GOT3 (cell line): ENCODE measurements at places on chromosomes 2 and 18.

GRCh38 chr2:126600742-126601141 is 55.2 kb upstream of the GYPC start:
- DNase-seq, result no peak

GRCh38 chr2:207091176-207091575 is 74.6 kb downstream of the KLF7 start:
- DNase-seq, result no peak

- no peak for DNase-seq
These were observed 220.6 kb downstream of the SLC4A10 start for GRCh38 chr2:161844822-161845221.

GRCh38 chr2:134379722-134380121 is 125.8 kb downstream of the MGAT5 start:
- DNase-seq, result no peak

DNA sequence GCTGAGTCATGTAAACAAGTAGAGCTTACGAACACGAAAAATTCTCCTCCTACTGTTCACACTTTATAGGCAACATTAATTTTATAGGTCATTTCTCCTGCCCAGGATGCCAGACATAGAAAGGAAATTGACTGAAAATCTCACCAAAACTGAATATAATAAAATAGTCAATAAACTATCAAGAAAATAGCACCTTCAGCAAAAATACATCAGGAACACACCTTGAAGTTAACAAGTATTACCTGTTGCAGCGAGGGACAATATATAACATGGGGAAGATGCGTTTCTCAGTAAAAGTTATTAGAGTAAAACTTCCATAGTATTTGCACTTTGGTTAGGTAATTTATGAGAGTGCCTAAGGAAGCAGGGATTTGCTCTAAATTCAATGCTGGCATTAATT is 344.6 kb downstream of the KCNJ3 start:
- DNase-seq, result no peak

- DNase-seq, result no peak
These were observed 14.5 kb upstream of the DRC1 start for GRCh38 chr2:26387189-26387588.

- DNase-seq, result no peak
These were observed 141.2 kb downstream of the CABLES1 start for GRCh38 chr18:23276451-23276850.

DNA sequence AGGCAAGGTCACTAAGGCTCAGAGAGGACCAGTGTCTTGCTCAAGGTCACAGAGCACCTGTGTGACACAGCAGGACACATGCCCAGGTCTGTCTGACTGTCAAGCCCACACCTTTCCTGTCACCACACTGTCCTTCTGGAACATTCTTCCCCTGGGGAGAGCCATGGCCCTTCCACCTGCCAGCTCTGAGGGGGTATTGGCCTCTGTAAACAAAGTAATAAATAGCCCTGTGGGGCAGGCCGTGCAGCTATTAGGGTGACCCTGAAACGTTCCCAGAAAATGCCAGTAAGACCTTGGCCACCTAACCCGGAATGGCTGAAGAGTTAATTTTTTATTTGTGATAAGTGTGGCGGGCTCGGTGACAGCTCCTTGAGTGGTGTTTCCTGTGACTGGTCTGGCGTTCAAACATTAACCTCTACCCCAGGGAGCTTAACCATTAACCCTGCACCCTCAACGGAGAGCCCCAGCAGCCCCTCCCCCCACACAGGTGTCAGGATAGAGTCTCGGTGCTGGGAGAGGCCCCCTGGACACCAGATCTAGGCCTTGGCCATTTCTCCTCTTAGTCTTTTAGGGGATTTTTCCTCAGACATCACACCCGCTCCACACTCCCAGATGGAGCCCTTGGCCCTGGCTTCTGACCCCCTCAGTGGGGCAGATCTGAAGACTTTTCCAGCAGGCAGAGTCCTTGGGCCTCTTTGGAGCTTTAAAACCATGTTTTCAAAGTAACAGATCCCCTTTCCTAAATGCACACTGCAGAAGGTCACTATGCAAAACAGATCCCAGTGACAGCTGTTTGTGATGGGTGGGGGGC is 36.6 kb downstream of the SCTR start:
- no peak for DNase-seq

DNA sequence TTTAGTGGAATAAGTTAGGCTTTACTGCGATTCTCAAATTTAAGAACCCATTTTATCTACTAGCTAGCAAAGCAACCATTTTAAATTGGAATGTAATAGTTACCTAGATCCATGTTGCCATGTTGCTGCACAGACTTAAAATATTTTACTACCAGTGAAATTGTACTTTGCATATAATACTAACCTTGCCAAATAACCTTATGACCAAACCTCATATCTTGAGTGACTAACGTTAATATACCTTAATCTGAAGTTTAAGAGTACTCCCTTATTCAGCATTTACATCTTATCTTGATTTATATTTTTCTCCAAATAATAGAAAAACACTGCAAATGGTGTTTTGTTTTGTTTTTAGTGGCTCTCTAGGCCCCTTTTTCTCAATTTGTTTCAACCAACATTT is 50.3 kb upstream of the NAB1 start:
- DNase-seq, result no peak

DNA sequence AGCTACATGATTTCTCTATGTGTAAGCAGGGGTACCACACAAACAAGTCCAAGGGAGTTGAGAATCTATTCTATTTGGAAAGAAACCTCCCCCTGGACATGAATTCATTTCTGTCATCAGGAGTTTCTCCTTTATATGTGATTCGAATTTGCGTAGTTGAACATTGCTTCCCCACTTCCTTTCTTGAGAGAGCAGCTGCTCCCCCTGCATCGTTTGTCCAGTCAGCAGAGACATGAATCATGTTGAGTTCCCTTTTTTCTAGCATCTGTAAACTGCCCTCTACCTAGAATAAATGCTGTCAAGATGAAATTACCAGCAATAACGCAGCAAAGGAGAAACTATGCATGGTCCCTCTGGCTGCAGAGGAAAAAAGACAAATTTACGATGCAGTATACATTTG is 73.8 kb downstream of the KIF5C start:
- DNase-seq, result no peak

GRCh38 chr2:137117385-137117784 is 352.0 kb downstream of the THSD7B start:
- DNase-seq, result no peak

- DNase-seq, result no peak
These were observed 39.6 kb downstream of the DOCK10 start for GRCh38 chr2:225002656-225003045.

GRCh38 chr2:27408601-27409320 is 630 bp downstream of the PPM1G start:
- no peak for DNase-seq

GRCh38 chr18:3083766-3084165 is 70.8 kb upstream of the LPIN2 start:
- DNase-seq, result no peak

DNA sequence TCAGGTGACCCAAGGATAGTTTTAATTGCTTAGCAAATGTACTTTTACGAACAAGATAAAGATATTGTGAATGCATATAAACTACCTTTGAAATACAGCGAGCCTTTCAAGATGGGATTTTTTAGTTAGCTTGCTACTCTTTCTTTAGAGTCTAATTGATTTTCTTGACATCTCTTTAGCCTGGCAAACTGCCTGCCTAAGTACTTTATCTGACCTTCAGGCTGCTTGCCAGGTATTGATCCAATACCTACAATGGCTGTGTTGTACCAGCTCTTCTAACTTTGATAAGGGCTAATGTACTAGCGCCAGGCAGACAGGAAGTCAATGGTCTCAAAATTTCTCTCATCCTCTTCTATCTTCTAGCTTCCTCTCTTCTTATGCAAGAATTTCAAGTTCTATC is 414.4 kb upstream of the ACVR2A start:
- no peak for DNase-seq

- DNase-seq, result no peak
These were observed 160.5 kb downstream of the SETBP1 start for GRCh38 chr18:44841221-44841620.

DNA sequence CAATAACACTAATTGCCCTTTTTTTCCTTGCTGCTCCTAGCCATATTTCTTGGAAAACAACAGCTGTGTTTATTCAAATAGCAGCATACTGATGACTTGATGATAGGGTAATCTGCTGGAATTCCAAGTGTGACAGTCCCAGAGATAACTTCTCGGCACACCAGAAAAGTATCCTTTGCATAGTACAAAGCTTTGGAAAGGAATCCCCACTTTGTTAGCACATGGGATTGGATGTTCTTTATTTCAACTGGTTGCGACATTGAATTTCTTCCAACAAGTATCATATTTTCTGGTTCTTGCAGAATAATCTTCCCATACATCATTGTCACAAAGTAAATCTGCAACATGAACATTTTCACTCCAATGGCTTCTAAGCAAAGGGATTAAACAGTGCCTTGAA is 445.8 kb upstream of the ACVR2A start:
- no peak for DNase-seq

- DNase-seq, result no peak
These were observed 128.4 kb upstream of the CREB1 start for GRCh38 chr2:207401338-207401737.

DNA sequence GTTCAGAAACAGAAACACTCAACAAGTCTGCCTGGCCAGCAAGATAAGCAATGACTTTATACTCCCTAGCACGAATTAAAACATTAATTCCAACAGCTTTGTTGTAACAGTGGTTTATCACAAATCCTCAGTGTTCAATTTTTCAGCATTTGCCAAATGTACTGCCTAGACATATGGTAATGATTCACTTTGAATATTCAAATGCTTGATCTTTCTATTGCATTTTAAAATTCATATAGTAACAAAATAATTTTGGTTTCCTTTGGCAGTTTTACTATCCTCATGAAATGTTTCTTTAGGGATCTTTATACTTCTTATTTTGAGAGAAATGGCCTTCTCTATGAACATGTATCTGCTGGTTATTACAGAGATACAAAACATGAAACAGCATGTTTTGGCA is 851.8 kb upstream of the NXPH2 start:
- DNase-seq, result no peak

DNA sequence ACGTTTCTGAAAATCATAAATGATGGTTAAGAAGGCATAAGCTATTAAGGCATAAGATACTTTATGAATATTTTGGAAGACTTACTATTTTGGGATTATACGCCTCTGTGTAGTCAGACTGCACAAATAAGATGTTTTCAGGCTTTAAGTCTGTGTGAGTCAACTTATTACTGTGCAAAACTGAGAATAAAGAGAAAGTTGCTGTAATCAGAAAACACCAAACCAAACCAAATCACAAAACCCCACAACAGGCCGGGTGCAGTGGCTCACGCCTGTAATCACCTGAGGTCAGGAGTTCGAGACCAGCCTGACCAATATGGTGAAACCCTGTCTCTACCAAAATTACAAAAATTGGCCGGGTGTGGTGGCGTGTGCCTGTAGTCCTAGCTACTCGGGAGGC is 7.7 kb downstream of the CLK1 start:
- DNase-seq, result no peak

GRCh38 chr2:74482801-74483674 is at the start of the genes CCDC142 and TTC31:
Gene CCDC142, minus strand, starts transcription at chr2:74482998. Its CDS starts 161 bp downstream, at chr2:74482837.
Gene TTC31, plus strand, starts transcription at chr2:74483081. Its CDS starts 15 bp downstream, at chr2:74483096.
- peak; percentile 86 for DNase-seq

- DNase-seq, result no peak
These were observed 365.3 kb downstream of the NBAS start for GRCh38 chr2:15195813-15196212.

DNA sequence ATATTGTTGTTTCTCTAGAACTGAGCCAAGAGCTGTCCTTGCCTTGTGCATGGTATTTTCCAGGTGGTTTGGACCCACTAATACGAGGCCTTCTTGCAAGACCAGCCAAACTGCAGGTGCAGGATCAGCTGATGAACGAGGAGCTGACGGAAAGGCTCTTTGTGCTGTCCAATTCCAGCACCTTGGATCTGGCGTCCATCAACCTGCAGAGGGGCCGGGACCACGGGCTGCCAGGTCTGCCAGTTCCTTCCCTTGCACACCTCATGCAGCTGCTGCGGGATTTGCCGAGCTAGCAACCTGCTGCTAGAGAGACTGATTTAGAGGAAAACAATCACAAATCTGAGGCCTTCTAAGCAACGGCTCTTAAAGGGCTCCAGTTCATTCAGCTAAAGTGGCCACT is 74.5 kb downstream of the TPO start:
- no peak for DNase-seq

- DNase-seq, result no peak
These were observed 304.8 kb downstream of the PDE11A start for GRCh38 chr2:177767768-177768167.

DNA sequence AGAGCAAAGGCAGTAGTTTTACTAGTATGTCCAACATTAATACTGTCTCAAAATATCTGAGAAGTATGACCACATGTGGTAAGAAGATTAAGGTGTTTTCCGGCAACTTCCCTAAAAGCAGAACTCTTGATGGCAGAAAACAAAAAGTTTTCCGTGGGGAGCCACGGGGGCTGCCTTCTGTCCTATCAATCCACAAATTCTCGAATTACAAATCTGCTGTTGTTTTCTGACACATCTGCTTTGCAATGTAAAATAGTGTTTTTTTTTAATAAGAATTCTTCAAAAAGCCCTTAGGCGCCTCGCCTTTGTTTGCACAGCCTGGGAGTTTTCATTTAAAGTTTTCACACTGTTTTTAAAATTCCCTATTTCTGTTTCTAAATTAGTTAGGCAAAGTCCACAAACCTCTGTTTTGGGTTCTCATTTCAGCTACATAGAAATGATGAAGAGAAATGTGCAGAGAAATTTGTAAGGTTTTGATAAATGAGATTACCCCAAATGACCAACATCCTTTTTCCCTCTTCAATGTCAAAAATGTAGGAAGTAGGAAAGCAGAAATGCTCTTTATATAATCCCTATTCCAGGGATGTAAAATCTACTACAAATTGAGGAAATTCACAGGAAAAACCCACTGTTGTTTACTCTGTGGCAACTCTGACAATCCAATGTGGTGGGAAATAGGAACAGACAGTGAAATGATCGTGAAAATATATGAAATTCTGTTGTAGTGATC is 385.8 kb downstream of the ZEB2 start:
- no peak for DNase-seq

GRCh38 chr18:58625839-58626238 is 3.1 kb downstream of the ALPK2 start:
- no peak for DNase-seq

DNA sequence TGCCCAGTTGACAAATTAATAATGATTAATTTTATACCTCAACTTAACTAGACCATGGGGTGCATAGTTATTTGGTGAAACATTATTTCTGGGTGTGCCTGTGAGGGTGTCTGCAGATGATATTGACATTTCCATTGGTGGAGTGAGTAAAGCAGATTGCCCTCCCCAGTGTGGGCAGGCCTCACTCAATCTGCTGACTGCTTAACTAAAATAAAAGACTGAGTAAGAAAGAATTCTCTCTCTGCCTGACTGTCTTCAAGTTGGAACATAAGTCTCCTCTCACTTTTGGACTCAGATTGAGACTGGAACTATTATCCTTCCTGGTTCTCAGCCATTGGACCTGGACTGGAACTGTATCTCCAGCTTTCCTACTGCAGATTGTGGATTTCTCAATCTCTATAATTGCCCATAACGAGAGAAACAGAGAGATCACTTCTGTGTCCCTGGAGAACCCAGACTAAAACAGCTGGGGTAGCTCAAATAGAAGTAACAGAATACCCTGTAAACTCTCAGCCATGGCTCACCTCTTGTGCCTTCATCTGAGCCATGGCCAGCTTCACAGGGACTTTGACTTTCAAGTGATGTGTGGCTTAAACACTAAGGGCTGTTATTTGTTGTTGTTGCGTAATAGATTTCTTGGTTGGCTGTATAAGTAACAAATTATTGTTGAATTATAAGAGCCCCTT is 575.3 kb upstream of the RAB6C start:
- no peak for DNase-seq
